ENCODE measurements at places on chromosomes 3 and 15.

GRCh38 chr15:45645026-45645980 is 10.5 kb downstream of the SQOR start:
- peak; percentile 86 for DNase-seq

- DNase-seq, result no peak
Observed at GRCh38 chr3:160765211-160765610, 9.2 kb downstream of the PPM1L start.

DNA sequence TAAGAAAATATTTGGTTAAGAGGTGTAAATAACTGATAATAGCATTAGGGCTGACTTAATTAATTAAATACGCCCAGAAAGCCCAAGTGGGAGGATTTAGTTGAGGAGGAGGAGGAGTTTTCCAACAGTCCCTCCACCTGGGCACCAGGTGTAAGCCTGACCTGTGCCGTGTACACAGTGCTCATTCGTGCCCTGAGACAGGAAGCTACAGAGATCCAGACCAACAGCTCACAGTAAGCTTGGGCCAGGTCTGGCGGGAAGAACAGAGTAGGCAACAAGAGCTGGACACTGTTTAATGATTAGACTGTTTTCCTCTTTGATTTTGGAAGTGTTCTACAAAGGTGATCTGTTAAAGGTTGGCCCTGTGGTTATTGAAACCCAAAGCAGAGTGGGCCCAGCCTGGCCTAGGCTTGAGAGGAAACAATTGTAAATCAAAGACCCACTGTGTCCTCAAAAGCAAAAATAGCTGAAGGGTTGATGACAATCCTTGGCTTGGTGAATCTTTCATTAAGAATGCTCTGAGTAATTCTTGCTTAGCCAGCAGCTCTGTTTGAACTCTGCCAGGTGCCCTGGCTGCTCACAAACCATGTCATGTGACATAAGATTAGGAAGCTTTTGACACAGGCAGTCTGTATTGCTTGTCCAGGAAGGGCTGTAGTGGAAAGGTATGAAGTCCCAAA is 13.8 kb downstream of the SQOR start:
- DNase-seq, result peak; percentile 88

DNA sequence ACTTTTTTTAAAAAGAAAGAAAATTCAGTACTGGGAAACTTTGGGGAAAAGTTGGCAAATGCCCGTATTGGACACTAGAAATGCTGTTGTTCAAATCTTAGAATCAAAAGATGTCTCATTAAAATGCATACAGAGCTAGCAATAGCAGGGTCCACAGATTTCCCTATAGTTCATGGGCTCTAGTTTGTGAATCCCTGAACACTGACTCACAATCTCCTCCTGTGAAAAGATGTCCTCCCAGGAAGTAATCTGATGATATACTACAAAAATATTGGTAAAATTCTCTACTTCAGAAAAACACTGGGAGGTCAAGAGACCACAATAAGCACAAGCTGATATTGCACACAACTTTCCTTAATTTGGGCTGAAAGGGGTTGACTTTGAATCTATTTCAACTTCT is 568.4 kb upstream of the ZNF385D start:
- DNase-seq, result peak; percentile 37

- DNase-seq, result no peak
Observed at GRCh38 chr15:73333001-73333400, 35.8 kb downstream of the HCN4 start.

DNA sequence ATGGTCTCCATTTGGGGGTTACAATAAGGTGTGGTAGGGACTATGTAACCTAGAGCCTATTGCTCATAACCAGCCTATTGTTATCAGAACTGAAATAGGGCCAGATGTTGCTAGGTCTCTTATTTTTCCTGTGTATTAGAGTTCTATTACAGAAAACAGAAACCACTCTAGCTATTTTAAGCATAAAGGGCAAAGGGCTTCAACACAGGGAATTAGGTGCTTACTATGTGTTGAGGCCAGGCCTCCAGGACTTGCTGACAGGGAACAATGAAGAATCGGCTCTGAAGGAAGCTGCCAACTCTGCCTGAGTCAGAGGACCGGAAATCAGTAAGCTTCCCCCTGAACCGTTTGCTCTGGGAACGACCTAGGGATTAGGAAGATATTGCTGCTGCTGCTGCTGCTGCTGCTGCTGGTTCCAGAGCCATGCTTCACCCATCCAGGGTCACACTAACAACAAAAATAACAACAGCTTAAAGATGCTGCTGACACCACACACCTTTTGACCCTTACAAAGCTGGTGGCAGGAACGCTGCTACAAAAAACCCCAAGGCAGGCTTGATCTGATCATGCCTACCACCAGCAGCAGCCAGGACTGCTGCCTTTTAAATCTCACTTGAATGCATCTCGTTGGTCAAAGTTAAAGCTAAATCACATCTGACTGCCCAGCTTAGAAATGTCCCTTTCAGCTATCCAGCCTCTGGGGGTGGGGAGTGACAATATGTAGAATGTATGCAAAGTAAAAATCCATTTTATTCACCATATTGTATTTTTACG is 276.9 kb upstream of the IL12A start:
- DNase-seq, result peak; percentile 90

DNA sequence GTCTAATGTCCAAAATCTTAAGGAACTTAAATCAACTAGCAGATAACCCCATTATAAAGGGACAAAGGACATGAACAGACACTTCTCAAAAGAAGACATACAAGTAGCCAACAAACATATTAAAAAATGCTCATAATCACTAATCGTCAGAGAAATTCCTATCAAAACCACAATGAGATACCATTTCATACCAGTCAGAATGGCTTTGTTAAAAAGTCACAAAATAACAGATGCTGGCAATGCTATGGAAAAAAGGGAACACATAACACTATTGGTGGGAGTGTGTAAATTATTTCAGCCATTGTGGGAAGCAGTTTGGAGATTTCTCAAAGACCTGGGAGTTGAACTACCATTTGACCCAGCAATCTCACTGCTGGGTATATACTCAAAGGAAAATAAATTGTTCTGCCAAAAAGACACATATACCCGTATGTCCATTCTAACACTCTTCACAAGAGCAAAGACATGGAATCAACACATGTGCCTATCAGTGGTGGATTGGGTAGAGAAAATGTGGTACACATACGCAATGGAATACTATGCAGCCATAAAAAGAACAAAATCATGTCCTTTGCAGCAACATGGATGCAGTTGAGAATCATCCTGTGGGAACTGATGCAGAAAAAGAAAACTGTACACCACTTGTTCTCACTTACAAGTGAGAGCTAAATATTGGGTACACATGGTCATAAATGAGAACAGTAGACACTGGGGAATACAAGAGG is 78.5 kb downstream of the TCF12 start:
- DNase-seq, result no peak

DNA sequence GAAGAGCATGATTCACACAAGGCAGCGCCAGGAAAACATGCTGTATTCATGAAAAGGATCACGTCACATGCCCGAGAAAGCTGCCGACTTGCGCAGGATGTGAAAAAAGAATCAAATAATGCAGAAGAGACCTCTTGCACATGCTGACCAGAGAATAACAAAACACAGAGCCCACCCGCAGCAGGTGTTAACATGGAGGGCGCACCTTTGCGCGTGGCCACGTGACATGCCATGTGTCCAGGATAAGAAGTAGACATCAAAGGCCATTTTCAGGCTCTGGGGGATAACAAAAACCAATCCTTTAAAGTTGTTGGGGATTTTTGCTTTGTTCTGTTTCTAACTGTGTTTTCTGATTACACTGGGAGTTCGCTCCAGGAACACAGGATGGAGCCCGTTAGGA is 1332.8 kb downstream of the ZPLD1 start:
- no peak for DNase-seq

DNA sequence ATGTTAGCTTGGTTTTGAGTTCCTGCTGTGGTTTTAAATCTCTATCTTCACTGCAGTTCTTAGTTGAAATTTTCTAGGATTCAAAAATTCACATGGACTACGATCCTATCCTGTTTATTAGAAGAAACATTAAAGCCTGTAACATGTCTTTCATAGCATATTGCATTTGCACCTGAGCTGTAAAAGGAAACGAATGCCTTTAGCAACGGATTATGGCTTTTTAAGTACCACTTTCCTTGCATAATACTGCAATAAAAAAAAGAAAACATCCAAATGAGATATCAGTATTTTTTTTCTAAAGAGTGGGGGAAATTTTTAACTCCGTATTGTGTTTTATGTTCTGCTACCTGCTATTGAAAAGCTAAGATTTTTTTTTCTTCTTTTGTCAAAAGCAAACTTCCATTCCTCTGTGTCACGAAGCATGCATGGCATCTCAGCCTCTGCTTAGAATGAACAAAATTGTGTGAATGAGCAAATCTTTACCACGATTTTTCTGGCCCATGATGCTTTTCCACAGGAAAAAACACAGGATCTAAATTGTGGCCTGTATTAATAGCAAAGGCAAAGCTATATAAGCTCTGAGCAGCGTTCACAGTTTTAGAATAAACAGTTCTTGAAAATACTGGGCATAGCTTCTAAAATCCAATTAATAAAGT is 110.0 kb upstream of the CDIN1 start:
- no peak for DNase-seq

- no peak for DNase-seq
Observed at GRCh38 chr3:87053553-87053952, 62.6 kb upstream of the VGLL3 start.

GRCh38 chr3:196979545-196979944 is 10.9 kb upstream of the PIGZ start:
- DNase-seq, result no peak

GRCh38 chr3:149977386-149977785 is 6.7 kb upstream of the PFN2 start:
- DNase-seq, result no peak

DNA sequence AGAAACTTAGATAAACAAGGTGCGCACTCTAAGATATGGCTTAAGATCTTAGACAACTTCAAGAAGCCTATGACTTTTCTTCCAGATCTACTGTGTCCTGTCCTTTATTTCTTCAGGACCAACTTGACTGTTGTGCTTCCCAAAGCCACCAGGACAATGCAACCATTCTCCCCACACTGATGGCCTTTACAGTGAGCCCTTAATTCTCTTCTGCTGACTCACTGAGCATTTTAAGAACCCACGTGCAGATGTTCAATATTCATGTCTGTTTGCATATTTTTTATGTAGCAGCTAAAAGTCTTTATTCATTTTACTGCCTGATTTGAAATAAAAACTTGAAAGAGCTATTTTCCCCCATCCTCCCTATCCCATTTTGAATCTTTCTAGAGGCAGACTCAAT is 103.3 kb upstream of the SLC2A2 start:
- DNase-seq, result peak; percentile 41

DNA sequence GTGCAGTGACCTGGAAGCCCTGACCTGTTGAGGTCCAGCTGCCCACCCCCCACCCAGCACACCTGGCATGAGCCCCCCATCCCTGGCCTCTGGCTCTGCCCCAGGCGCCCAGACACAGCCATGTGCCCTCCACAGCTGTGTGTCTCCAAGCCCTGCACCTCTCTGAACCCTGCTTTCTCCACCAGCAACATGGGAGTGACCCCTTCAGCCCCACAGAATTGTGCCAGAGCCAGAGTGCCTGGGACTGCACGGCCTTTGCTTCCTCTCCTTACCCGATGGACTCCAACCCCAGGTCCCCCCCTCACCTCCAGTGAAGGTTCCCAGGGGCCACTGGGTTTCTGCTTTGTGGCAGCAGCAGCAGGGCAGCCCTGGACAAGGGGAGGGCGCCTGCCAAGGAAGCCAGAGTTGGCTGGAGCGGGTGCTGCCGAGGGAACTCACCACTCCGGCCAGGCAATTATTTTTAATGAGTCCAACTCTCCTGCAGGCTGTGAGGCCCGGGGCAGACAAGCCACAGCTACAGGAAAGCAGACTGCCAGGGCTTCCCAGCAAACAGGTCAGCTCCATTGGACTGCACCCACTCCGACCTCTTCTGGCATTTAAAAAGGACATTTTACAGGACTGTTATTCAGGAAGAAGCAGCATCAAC is 24.1 kb downstream of the PRR20G start:
- no peak for DNase-seq

GRCh38 chr3:184008161-184008560 is 9.5 kb downstream of the ABCC5 start:
- DNase-seq, result peak; percentile 47

GRCh38 chr3:84275532-84275931 is 683.3 kb upstream of the CADM2 start:
- DNase-seq, result no peak

DNA sequence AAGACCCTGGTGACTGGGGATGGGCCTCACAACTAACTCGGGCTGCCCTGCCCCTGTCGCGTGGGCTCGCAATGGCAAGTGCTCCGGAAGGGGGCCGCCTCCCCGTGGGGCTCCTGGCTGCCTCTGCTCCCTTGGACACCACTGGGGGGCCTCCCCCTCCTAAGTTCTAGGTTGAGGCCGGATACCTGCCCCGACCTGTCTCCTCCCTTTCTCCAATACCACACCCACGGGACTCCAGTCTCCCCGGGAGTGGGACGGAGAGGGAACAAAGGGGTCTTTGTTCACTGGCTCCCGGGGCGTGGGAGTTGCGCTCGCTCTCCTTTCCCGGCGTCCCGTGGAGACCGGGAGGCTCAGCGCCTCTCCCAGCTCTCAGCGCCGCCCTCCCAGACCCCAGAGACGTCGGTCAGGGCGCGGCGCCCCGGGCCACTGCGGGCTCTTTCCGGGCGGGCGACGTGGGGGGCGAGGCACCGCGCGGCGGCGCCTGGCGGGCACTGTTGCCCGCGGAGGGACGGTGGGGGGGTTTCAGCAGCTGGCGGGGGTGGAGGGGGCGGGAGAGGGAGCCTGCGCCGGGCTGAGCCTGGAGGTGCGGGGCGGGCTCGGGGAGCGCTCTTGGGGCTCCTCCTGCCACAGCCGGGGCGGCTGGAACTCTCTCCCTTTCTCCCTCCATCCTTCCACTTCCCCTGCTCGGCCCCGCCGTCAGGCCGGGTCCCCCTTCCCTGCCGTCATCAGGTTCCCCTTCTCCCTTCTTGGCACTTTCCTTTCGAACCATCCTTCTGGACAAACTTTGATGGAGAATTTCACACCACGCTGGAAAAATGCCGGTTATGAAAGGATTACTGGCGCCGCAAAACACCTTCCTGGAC is at the start of gene KCNH8:
KCNH8 (plus strand) TSS at position 606 of the 863 bp plus-strand sequence; CDS start at position 816, 210 bp downstream.
- no peak for DNase-seq

- DNase-seq, result no peak
Observed at GRCh38 chr3:183265157-183265642, 12.1 kb downstream of the B3GNT5 start.

- DNase-seq, result no peak
Observed at GRCh38 chr15:74314795-74315438, 52.5 kb downstream of the CYP11A1 start.

- DNase-seq, result peak; percentile 8
Observed at GRCh38 chr15:49270541-49271421, 100.7 kb downstream of the GALK2 start.

- no peak for DNase-seq
Observed at GRCh38 chr3:152083135-152083534, 185.6 kb upstream of the MBNL1 start.
